ENCODE measurements at places on chromosomes 7 and 10.

DNA sequence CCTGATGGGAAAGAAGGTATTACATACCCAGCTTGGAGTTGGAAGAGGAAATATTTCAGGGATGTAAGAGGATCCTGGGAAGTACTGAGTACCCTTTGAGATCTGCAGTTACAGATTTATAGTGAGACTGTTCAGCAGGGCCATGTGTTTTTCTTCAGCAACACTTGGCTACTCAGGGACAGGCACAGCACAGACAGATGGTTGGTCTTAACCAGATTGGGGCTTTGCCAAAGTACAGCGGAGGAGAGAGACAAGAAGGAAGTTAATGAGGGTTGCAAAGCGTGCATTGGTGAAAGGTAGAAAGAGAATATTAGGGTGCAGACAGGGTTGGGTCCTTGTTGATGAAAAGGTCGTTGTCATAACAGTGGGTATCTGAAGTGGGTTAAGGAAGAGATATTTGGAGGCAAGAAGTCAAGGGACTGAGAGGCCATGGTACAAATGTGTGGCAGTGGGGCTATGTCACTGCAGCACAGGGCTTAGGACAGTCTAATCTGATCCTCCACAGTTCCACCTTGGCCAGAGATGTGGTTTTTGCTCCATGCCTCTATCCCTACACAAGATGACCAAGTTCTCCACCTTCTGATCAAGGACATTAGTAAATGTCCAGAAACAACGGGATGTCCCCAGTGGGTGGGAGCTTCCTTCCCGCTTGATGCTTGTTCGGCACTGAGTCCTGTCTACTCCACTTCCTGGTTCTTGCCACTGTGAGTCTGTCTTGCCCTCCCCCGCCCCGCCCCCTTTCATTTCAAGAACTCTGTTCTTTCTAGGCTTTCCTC lies 18.9 kb upstream of the DNAJC1 start:
- peak; percentile 42 for DNase-seq

DNA sequence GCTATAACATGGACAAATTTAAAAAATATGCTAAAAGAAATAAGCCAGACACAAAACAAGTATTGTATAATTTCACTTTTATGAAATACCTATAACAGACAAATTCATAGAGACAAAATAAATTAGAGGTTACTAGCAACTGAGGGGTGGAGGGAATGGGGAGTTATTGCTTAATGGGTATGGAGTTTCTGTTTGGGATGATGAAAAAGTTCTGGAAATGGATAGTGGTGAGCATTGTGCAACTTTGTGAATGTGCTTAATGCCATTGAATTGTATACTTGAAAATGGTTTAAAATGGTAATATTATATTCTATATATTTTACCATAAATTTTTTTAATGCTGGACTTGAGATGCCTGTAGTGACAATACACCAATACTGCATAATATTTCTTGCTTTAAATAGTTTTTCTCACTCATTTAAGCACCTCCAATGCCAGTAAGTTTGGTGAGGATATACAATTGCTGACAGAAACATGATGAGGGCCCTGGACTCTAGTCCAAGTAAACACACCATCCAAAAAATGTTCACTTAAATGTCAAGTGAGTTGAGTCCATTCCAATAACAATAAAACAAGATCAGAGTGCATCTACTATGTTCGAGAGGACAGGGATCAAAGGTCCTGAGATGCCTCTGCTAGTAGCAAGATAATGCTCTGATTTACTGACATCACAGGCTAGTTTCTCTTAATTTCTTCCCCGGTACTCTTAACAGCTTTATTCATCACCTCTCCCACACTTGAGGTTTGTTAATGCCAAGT lies 71.9 kb downstream of the NT5C2 start:
- DNase-seq, result no peak

- no peak for DNase-seq
Measured at GRCh38 chr10:2686691-2687090, 380.7 kb upstream of the PFKP start.

- no peak for DNase-seq
Measured at GRCh38 chr10:132706701-132707100, 79.2 kb downstream of the NKX6-2 start.

DNA sequence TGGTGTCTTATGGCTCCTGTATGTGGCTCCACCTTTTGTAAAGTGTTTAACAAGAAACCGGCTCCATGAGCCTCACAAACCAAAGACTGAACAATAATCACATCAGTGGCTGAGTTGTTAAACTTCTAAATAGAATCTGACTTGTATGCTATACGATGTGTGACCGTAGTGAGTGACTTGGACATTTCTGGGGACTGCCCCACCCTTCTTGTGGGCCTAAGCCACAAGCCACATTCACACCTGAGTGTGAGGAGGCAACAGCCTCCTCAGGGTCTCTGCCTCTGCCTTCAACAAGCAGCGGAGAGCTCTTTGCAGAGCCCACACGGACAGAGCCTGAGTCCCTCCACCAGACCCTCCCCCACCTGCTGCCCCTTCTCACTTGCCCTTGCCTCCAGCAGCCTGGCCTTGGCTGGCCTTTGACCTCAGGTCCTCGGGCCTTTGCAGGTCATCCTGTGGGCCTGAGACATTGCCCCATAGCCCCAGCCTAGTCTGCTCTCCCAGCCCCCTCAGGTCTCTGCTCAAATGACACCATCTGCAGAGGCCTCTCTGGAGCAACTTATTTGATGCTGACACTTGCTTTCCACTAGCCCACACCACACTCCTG lies 156.8 kb upstream of the TNS3 start:
- no peak for DNase-seq

DNA sequence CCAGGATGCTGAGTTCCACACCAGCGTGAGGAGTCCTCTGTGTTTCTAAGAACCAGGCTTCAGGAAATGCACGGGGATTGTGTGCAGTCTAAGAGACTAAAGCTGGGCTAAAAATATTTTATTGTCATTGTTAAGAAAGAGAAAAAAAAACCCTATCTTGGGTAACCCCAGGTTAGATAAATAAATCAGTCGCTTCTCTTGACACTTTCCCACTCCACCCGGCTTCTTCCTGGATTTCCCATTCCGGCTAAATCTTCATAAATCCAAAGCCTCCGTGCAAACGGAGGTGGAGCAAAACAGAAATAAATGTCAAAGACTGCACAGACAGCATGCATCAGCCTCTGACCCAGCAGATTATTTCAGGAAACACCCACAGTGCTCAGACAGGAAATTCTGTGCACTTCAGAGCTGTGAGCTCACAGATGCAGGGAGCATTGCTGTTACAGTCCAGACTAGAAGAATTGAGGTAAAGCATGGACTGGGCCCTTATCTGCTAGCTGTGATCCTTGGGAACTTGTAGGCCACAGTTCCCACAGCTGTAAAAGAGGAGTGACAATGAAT lies 44.8 kb upstream of the GRID1 start:
- no peak for DNase-seq

GRCh38 chr10:77667426-77668324 lies 30.1 kb upstream of the KCNMA1 start:
- DNase-seq, result no peak

GRCh38 chr10:124210263-124210662 lies 116.9 kb upstream of the CHST15 start:
- DNase-seq, result no peak

DNA sequence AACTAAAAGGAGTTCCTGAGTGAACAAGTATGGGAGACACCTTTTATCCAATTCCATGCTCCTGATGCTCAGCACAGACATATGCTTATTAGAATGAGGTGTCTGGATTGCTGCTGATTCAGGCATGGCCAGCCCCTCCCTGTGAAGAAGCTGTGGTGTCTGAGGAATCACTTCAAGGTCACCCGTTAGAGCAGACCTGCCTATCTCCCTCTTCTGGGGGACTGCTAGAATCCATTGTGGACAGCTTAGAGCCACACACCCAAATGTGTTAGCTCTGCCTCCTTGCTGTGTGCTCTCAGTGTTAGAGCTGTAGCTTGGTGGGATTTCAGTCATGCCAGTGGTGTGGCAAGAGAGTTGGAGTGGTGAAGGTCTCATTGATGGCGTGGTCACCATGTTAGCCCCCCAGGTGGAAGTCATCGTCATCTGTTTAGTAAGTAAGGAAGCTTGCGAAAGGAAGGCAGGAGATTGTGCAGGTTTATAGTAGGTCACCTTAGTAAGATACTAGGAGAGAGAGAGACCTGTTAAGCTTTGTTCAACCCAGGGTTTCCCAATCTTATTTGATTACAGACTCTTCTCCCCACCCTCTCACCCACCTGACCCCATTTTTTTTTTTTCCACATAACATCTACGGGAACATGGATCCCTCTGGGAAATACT lies 12.8 kb downstream of the PRXL2A start:
- no peak for DNase-seq

- DNase-seq, result no peak
Measured at GRCh38 chr10:3196958-3197347, 24.4 kb upstream of the PITRM1 start.

DNA sequence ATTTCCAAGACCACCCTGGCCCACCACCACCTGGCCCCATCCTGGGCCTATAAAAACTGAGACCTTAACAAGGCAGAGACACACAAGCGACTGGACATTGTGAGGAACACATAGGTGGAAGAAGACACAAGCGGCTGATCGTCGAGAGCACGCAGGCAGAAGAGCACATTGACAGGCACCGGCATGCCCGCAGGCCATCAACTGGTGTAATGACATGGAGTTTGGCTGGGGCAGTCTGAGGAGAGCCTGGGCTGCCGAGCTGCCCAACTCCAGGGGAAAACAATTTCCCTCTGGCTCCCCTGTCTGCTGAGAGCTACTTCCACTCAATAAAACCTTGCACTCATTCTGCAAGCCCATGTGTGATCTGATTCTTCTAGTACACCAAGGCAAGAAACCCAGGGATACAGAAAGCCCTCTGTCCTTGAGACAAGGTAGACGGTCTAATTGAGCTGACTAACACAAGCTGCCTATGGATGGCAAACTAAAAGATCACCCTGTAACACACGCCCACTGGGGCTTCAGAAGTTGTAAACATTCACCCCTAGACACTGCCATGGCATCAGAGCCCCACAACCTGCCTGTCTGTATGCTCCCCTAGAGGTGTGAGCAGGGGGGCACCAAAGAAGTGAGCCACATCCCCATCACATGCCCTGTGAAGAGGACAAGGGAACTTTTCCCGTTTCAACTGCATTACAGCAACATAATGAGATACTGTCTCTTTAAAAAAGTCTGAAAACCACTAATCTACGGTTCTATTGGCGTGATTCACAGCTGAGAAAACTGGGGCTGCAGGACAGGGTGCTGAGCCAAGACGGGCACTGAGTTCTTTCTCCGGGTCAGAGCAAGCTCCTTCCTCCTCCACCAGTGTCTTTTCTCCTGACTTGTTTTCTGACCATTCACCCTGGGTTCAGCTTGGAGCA lies 18.5 kb upstream of the TNS3 start:
- DNase-seq, result no peak

GRCh38 chr10:100551738-100552137 lies 16.0 kb downstream of the HIF1AN start:
- DNase-seq, result no peak

DNA sequence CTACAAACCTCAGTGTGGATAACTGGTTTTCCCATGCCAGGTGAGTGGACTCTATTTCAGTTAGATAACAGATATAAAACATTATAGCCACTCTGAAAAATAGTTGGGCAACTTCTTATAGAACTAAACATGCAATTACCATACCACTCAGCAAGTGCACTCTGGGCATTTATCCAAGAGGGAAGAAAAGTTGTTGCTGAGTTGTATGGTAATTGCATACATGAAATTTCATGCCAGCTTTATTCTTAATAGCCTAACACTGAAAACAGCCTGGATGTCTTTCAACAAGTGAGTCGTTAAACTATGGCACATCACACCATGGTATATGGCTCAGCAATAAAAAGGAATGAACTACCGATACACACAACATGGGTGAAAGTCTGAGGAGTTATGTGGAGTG lies 10.6 kb upstream of the UPP1 start:
- DNase-seq, result no peak

DNA sequence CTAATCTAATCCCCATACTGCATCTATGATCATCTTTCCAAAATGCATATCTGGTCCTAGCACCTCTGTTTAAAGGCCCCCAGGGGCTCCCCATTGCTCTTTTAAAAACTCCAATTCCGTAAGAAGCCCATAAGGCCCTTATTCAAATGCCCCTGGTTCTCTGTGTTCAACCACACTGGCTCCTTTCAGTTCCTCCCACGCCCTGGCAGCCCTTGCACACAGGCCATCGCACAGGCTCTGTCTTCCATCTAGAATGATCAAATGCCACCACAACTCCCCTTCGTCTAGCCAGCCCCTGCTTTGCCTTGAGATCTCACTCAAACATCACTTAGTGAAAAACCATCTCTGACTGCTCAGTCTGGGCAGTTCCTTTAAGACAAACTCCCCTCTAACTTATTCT lies 112.9 kb upstream of the LYZL2 start:
- DNase-seq, result no peak

GRCh38 chr10:71882813-71883659 lies 32.0 kb upstream of the PSAP start:
- no peak for DNase-seq

GRCh38 chr10:110533149-110533548 lies 34.3 kb upstream of the SMC3 start:
- DNase-seq, result no peak

- DNase-seq, result no peak
Measured at GRCh38 chr10:133401981-133402725, 8.2 kb downstream of the MTG1 start.

- DNase-seq, result no peak
Measured at GRCh38 chr10:36872702-36873393, 252.6 kb upstream of the ANKRD30A start.

DNA sequence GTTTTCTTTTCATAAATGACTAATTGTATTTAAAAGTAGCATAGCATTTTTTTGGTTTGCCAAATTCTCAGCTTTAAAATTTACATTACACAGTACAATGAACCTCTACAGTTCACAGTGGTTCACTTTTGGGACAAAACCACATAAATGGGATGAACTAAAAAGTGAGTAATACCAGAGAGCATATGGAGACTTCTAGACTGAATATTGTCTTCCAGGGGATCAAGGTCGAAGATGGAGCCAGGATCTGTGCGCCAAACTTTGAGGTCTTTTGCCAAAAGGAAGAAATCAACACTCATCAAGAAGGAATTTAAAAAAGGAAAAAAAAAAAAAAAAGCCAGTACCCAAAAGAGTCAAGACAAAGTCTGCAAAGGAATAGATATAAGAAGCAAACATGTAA lies 87.5 kb downstream of the NEBL start:
- no peak for DNase-seq

DNA sequence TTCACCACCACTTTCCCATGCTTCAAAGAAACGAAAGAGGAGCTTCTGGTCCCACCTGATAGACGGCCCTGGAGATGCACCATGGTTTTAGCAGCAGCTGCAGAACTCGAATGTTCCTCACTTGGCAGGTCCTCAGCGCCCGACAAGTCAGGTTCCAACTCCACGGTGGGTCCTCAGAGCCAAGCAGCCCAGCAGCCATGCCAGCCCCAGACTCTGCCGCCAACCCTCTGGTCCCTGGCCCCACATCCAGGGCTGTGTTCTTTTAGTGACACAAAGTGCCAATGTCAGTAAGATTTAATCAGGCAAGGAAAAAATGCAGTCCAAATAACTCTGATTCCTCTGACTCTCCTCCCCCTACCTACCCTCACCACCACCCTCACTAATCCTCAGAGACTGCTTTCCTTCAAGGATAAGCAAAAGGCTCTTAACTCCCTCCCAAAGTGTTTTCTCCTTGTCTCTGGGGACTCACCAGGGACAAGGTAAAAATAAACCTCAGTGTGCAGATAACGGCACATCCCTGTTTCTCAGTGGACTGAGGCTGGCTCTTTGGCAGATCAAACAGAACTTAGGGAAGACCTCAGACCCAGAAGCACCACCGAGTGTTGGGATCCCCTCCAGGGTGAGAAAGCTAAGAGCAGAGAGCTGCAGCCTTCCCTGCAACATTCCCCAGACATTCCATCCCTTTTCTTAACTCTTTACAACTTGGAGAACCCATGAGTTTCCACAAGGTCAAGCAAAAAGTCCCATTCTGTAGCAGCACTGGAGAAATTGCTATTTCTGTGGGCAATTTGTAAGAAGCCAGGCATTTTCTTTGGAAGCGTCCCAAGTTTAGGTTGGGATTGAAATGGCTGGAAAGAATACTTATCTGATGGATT lies 358.9 kb downstream of the FRMD4A start:
- DNase-seq, result no peak

Measured in activated naive CD4-positive, alpha-beta T cell (primary cell).